Liver (tissue), 10 donors: ENCODE measurements at places on chromosomes 2 and 18.

DNA sequence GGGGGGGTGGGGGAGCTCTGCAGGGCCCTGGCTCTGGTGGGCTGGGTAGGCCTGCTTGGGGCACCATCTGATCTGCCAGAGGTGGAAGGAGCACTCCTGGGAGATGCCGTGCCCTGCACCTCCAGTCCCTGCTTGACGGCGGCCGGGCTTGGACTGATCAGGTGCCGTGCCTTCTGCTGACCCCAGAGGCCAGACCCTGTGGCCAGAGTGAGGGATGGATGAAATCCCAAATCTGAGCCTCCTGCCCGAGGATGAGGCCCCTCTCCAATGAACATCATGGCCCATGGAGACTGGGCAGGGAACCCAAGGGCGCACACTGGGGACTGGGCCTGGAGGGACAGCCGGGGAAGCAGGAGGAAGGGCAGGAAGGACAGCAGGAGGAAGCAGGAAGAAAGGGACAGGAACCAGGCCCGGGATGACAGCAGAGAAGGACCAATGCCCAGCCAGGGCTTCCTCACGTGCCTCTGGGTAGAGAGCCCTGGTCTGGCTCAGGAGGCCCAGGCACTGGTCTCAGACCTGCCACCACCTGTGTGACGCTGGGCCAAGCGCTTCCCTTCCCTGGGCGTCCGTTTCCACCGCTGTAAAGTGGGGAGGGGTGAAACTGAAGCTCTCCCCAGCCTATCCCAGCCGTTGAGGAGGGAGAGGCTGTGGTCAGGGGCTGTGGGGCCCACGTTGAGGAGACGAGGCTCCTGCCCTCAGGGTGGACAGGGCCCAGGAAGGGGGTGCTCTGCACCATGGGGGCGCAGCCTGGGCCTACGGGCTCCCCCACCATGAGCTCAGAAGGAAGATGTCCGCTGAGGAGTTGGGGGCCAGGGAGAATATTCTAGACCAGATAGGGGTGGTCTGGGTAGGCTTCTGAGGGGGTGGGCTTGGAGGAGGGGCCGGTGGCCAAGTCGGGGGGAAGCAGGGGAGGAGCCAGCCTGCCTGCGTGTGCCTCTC, 1.0 kb upstream of the GPR35 start:
- H3K27ac ChIP-seq = no peak overlapping the region
- no peaks in the 10 kb centered on the region for H3K27me3 ChIP-seq
- DNase-seq = no peak
- no peaks in the 10 kb centered on the region for H3K4me1 ChIP-seq

DNA sequence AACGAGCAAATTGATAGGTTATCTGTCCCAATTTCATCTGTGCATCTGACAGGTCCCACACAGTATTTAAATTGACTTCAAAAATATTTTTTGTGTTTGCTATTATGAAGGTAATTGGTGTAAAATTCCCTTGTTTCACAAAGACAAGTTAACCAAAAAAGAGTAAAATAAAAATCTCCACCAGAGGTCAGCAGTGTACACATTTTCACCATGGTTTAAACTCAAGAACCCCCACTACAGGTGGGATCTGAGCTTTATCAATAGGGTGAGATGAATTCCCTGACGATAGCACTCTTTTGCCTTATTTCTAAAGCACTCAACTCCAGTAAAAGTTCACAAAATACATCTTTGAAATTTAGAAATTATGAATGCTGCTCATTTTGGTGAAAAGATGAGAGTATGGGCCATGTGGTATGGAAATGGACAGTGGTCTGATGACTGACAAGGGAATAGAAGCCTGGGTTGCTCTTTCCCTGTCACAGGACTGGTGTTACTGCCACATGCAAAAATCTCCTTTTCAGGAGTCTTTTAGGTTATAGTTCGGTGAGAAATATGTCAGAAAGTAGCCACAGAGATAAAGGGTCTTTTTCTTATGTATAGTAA, 68.0 kb downstream of the SERPINB8 start:
- no peaks in the 10 kb centered on the region for H3K27me3 ChIP-seq
- H3K4me1 ChIP-seq = no peaks in the 10 kb centered on the region
- no peak for DNase-seq
- H3K27ac ChIP-seq = no peak overlapping the region

- no peak overlapping the region for H3K4me3 ChIP-seq
- no peaks in the 10 kb centered on the region for H3K4me1 ChIP-seq
- H3K27me3 ChIP-seq = no peaks in the 10 kb centered on the region
- no peak overlapping the region for H3K27ac ChIP-seq
- H3K36me3 ChIP-seq = no peaks in the 10 kb centered on the region
- DNase-seq = no peak
These were observed 845.9 kb upstream of the ID2 start for GRCh38 chr2:7835693-7836680.

GRCh38 chr2:75200140-75201096, 1.1 kb upstream of the TACR1 start:
- no peaks in the 10 kb centered on the region for H3K36me3 ChIP-seq
- no peak overlapping the region for H3K27ac ChIP-seq
- peak overlapping the region; percentile 22 for H3K4me3 ChIP-seq

- peaks cover 8% of the 10 kb centered on the region for H3K27me3 ChIP-seq
- no peaks in the 10 kb centered on the region for H3K36me3 ChIP-seq
- DNase-seq = no peak
- H3K4me1 ChIP-seq = no peaks in the 10 kb centered on the region
- no peak overlapping the region for H3K27ac ChIP-seq
- H3K4me3 ChIP-seq = no peak overlapping the region
These were observed 37.5 kb downstream of the DDX18 start for GRCh38 chr2:117851969-117852368.

DNA sequence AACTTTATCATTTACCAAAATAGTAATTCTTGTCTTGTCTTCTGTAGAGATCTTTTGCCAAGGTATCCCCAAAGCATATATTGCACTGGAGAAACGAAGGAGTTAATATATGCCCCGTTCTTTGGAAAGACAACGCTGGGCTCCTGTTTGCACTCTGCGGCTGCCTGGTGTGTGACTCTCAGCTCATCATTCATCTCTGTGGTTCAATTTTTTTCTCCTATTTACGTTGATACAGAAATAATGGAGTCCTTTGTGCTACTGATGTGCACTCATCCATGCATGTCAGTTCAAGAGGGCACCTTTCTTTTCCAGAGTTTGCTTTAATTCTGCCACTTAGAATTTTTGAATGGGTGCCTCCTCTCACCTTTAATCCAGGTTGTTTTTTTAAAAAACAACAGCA, 655.5 kb downstream of the DCDC2C start:
- no peaks in the 10 kb centered on the region for H3K27me3 ChIP-seq
- no peak overlapping the region for H3K4me3 ChIP-seq
- H3K4me1 ChIP-seq = no peaks in the 10 kb centered on the region
- H3K27ac ChIP-seq = no peak overlapping the region
- DNase-seq = no peak
- no peaks in the 10 kb centered on the region for H3K36me3 ChIP-seq
